RPMI8226 (cell line): ENCODE measurements at places on chromosomes 7 and 10.
A peak's percentile ranks its signal among the peaks of the same experiment; 100 is the strongest.

- no peak for DNase-seq
Observed at GRCh38 chr7:149202831-149203231, 7.5 kb downstream of the ZNF282 start.

GRCh38 chr7:38938589-38938988 is 29.6 kb upstream of the VPS41 start:
- no peak for DNase-seq

- DNase-seq = no peak
Observed at GRCh38 chr7:151137076-151137675, 30.3 kb downstream of the GBX1 start.

GRCh38 chr7:155538293-155538692 is 8.1 kb downstream of the CNPY1 start:
- no peak for DNase-seq

DNA sequence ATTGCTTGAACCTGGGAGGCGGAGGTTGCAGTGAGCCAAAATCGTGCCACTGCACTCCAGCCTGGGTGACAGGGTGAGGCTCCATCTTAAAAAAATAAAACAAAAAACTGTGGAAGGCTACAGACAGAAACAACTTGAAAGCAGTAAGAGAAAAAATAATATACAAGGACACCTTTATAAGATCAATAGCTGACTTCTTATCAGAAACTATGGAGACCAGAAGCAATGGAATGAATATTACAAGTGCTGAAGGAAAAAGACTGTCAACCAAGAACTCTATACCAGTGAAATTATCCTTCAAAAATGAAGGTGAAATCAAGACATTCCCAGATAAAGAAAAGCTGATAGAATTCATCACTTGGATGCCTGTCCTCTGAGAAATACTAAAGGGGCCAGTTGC is 49.0 kb downstream of the RBAK start:
- no peak for DNase-seq

- peak; percentile 47 for DNase-seq
Observed at GRCh38 chr7:130356876-130357611, 12.4 kb downstream of the CPA5 start.

DNA sequence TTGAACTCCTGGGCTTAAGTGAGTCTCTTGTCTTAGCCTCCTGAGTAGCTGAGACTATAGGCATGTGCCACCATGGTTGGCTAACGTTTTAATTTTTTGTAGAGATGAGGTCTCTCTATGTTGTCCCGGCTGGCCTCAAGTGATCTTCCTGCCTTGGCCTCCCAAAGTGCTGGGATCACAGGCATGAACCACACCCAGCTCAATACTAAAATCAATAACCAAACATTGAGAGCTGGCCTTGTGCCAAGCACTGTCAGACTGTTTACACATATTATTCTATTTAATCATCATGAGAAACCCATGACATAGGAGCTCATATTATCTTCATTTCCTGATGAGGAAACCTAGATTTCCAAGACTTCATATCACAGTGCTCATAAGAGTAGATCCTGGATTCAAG is 251.2 kb downstream of the BAMBI start:
- no peak for DNase-seq

DNA sequence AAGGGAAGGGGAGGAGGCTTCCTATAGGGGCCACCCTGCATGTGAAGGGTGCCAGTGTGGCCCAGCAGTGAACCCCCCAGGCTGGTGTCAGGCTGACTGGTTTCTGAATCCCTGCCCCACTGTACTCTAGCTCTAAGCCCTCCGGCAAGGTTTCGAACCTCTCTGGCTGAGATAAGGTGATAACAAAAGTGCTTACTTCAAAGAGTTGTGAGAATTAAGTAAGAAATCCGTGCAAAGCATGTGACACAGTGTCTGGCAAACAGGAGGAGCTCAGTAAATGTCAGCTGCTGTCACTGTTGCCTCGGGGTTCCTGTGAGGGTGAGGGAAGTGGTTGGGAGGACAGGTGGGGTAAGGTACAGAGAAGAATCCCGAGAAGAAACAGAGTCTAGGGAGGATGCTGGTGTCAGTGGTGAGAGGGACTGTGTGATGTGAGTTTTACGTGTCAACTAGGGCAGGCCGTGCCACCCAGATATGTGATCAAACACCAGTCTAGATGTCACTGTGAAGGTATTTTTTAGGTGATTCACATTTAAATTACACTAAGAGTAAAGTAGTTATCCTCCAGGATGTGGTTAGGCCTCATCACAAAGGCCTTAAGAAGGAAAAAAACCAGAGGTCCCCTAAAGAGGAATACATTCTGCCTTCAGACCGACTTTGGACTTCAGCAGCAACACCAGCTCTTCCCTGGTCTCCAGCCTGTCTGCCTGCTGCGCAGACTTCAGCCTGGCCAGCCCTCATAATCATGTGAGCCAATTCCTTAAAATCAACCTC is 64.4 kb downstream of the BPGM start:
- DNase-seq = no peak

DNA sequence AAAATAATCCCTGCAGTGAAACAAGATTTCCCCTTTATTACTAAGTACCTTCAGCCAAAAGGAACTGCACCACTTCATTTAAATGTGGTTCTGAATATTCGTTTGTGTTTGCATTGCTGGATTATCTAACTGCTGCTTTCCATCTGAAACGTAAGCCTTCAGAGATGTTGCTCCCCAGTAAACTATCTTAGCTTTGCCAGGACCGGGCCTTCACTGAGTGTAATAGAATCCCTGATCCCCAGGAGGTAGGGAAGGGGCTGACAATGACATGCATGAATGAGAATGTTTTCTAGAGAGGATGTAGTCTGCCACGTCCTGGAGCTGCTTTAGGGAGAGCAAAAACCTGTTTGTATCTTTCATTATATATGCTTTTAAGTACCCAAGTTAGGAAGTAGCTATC is 19.5 kb upstream of the INSYN2A start:
- no peak for DNase-seq

DNA sequence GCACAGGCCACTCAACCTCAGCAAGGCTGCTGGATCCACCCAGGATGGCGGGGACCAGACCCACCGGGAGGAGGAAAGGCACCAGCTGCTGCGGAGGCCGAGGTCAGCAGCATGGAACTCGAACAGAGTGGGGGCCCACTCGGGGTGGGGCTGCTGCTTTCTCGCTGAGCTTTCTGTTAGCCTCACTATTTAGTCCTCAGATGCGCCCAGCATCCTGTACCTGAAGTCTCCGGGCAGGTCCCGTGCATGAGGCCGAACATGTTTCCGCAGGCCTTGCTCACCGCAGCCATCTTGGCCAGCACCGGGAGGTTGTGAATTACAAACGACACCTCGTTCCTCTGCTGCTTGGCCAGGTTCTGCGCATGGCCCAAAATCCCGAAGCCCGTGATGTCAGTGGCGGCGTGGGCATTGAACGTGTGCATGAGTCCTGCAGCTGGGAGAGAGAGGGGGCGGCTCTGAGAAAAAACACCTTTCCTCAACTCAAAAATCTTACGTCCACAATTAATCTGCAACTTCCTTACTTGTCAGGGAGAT is 22.8 kb upstream of the PHYH start:
- no peak for DNase-seq

DNA sequence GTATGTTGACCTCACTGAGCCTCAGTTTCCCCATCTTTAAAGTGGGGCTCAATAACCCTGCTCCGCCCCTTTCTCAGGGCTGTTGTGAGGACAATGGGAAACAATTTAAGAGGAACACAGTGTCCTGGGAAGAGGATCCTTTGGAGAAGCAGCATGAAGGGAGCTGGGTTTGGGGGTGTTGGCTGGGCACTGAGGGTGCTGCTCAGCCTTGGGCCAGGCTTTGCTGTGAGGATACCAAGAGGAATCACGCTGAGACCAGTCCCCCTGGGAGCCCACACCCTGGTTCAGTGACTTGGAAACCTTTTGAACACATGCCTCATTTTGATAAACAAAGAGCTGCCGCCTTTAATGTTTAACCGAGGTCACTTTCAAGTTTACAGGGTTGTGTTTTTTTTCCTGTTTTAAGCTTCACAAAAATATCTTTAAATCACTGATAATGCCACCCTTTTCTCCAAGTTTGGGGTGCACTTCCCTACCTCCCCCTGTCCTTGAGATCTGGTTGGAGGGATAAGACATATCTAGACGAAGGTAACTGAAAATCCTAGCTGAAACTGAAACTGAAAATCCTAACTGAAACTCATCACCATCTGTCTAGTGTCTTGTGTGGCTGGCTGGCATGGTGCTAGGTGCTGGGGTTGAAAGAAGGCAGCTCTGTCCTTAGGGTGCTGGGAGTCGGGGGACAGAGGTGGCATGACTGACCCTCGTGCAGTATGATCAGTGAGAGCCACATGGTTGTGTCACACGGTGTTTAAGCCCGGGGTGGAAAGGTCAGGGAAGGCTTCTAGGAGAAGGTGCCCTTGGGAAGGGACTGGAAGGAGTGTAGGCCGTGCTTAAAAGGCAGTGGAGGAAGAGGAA is 27.7 kb downstream of the ZNF775 start:
- peak; percentile 88 for DNase-seq

GRCh38 chr10:132972149-132972985 is 30.0 kb upstream of the CFAP46 start:
- DNase-seq = no peak

DNA sequence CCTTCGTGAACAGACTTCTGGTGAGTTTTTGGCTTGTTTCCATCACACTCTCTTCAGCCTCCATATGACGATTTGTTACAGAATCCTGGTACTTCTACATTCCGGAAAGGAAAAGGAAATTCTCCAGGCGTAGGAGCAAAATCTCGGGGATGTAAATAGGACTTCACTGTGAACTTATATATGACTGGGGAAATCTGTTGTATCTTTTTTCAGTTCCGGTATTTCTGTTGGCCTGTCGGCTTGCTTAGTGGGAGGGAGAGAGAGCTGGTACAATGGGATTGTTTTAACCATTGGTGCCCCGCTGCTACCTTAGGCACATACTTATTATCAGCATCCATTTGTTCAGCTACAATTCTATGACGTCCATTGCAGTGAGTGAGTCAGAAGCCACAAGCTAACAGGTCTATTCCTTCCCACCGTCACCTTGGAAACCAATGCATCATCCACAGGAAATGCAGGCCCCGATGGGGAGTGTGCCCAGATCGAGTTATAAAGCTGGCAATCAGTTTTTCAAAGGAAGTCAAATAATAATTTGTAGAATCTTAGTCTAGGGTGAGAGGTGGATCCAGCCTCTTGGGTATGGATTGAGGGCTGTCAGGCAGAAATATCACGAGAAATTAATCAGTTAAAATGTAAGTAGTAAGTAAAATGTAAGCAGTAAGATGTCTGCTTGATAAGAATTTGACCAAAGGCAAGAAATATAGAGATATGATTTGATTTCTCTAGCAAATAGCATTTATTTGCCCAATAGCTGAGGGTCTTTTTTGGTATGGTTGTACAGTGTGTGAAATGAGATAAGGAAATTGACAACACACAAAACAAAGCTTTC is 92.0 kb upstream of the MKLN1 start:
- no peak for DNase-seq

DNA sequence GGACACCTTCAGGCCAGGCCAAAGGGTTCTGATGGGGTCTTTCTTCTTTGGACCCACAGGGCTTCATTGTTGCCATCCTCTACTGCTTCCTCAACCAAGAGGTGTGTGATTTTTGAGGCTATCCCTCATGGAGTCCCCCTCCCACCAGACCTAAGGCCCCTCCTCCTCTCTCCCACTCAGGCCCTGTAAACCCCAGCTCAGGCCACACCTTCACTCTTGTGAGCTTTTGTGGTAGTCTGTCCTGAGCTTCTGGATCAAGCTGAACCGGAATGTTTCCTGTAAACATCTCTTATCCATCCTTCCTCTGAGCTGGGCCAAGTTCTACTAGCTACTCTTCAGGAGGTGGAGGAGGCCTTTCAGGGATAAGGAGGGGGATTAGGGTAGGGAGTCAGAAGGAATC is 13.5 kb downstream of the GHRHR start:
- DNase-seq = no peak

GRCh38 chr10:114404171-114405010 is at the start of gene AFAP1L2:
Gene AFAP1L2, minus strand, starts transcription at chr10:114404502. Its CDS starts 47 bp downstream, at chr10:114404455.
- peak; percentile 49 for DNase-seq

DNA sequence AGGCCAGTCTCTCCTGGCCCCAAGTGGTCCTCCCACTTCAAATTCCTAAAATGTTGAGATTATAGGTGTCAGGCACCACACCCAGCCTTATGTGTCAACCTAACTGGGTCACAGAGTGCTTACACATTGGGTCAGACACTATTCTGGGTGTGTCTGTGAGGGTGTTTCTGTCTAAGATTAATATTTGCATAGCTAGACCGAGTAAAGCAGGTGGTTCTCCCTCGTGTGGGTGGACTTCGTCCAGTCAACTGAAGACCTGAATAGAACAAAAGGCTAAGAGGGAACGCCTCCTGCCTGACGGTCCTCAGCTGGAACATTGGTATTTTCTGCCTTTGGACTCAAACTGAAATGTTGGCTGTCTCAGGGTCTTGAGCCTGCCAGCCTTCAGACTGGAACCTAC is 11.5 kb downstream of the PPIF start:
- DNase-seq = no peak

- DNase-seq = no peak
Observed at GRCh38 chr7:118949031-118949430, 724.5 kb downstream of the ANKRD7 start.

- DNase-seq = no peak
Observed at GRCh38 chr7:97003262-97004246, 1.8 kb upstream of the DLX6 start.

GRCh38 chr7:141452911-141453310 is 98.3 kb upstream of the AGK start:
- no peak for DNase-seq

- no peak for DNase-seq
Observed at GRCh38 chr7:30970594-30971094, 6.9 kb downstream of the GHRHR start.

DNA sequence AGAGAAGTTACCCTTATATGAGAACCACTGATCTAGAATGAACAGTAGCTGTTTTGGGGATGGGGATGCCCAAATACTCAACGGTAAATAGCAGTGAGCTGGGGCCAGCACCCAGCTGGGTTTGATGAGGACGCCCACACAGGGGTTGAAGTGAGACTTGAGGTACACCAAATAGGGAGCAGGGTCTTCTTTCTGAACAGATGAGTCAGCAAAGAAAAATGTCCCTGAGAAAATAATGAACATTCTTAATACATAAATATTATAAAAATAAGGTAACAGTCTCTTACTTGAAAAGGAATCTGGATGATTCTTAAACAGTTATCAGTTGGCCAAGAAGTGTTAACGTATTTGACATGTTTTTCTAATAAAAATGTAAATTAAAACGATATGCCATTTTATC is 2.0 kb downstream of the PRSS37 start:
- no peak for DNase-seq

DNA sequence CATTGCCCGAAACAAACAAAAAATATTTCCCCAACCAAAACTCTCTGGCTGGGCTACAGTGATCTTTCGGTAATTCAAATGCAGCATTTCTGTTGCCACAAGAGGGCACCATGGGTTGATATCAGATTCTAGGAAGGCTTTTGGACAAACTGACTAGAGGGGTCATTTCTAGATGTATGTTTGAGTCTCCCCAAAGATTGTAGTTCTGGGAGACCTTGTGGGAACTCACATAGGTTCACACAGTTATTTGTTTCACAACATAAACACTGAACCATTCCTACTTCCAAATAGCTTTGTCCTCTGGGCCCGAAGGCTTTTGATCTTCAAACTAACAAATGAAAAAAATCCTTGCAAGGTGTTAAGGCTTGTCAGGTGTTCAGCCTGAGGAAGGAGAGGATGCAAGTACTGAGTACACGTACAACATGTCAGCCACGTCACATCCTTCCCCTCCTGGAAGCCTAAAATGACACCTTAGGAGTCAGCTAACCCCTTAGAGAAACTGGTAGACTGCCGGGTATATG is 37.0 kb upstream of the IL15RA start:
- peak; percentile 72 for DNase-seq
